ENCODE measurements at places on chromosomes 4 and X.

- DNase-seq, result no peak
Measured at GRCh38 chr4:38686682-38687081, 22.7 kb downstream of the KLF3 start.

DNA sequence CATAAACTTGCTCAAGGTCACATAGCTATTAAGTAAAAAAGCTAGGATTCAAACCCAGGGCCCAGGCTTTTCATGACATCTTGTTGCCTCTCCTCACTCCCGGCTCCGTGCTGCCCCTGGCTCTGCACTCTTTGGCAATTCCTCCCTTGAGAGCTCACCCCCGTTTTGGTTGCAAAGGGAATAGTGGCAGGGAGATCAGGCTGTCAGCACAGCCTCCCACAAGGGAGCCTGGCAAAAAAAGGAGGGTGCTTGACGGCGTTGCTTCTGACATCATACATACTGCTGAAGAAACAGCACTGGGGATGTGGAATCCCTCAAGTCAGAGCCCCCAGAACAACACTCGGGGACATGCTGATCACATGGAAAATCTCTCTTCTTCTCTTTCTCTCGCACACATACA, 20.5 kb downstream of the IQSEC2 start:
- DNase-seq, result no peak

GRCh38 chrX:15254852-15255251, 15.0 kb downstream of the ASB9 start:
- DNase-seq, result no peak

DNA sequence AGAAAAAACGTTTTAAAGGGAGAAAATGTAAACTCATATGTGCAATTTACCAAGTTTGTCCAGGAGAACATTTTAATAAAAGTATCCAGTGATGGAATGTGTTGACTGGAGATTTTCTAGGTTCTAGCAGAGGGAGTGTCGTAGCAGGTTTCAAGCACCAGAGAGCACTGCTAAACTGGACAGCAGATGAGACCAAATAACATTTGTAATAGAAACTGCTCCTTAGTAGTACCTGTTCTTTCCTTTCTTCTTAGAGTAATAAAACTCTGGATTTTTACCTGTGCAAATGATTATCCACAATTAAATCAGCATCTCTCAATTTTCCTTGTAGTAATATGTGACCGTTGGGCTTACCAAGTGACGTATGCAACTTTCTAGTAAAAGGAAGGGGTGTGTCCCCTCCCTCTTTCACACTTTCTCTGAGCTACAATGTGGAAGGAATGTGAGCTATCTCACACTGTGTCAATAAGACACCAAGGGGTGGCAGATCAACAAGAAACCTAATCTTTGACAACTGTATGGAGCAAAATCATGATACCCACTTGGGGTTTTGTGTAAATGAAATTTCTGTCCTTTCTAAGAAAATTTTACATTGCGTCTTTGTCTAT, 9.5 kb downstream of the HPGDS start:
- DNase-seq, result no peak

DNA sequence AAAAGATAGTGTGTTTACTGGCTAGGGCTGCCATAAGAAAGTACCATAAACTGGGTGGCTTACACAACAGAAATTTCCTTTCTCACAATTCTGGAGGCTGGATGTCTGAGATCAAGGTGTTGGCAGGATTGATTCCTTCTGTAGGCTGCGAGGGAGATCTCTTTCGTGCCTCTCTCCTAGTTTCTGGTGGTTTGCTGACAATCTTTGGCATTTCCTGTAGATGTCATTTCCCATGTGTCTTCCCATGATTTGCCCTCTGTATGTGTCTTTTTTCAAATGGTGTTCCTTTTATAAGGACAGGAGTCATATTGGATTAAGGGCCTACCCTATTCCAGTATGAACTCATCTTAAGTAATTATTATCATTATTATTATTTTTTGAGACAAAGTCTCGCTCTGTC, 27.9 kb upstream of the LCORL start:
- no peak for DNase-seq

GRCh38 chrX:8808661-8809060, 7.5 kb upstream of the FAM9A start:
- no peak for DNase-seq

DNA sequence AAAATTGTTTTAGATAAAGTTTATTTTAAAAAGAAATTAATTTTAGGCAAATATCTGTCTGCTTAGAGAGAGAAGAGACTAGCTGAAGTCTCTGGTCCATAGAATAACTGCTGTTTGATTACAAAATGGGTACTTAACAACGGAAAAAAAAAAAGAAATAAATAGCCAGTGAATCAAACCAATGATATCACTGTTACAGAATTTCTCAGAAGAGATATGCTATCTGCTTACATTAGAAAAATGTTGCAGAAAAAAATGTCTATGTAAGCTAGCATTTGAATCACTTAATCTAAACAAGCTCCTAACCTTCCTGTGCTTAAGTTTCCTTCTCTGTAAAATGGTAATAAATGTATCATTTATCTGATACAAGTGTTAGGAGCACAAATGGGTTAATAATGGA, 189.9 kb downstream of the IL15 start:
- no peak for DNase-seq

- DNase-seq, result no peak
Measured at GRCh38 chr4:164933244-164933643, 44.2 kb downstream of the TRIM61 start.

DNA sequence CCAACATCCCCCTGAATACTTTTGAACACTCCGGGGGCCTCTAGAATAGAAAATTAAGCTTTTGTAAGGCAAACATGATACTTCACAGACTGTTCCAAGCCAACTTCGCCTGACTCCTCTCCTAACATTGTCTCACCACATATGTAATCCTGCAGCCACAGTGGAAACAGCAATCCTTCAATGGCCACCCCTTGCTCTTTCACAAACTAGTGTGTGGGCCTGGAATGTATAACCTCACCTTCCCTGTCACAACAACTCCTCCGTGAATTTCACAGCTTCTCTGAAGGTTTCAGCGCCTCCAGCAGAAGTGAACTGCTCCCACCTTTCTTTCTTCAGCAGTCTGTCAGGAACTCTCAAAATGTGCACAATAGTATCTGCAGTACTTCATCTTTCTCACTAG, 185.1 kb downstream of the ADGRL3 start:
- DNase-seq, result no peak

DNA sequence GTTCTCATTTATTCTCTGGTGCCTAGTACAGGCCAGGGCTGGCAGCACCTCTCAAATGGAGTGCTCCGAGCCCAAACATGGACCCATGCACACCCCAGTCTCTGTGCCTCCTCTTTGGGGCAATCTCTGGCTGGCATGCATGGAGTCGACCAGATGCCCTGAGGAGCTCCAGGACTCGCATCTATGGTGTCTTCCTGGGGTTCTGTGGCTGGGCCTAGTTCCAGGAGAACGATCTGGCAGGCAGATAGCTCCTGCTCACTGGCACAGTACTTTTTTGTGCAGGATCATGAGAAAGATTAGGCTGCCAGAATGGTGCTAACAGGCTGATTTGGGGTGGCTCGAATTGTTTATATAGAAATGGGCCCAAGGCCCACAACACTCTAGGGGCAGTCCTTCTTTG, 72.0 kb upstream of the PJA1 start:
- DNase-seq, result no peak

DNA sequence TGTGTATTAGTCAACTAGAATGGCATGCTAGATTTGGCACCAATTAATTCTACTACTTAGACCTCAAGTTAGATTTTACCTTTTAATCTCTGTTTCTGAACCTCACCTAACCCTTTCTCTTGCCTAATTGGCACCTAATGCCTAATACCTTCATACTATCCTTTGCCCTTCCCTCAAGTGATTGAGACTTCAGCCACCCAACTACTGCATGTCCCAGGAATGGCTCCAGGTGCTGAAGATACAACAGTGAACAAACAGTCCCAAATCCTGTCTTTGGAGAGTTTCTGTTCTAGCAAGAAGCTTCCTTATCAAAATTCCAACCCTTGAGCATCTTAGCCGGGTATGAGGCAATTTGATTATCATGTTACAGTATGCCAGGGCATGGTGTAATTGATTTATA, 139.9 kb downstream of the CPE start:
- no peak for DNase-seq

DNA sequence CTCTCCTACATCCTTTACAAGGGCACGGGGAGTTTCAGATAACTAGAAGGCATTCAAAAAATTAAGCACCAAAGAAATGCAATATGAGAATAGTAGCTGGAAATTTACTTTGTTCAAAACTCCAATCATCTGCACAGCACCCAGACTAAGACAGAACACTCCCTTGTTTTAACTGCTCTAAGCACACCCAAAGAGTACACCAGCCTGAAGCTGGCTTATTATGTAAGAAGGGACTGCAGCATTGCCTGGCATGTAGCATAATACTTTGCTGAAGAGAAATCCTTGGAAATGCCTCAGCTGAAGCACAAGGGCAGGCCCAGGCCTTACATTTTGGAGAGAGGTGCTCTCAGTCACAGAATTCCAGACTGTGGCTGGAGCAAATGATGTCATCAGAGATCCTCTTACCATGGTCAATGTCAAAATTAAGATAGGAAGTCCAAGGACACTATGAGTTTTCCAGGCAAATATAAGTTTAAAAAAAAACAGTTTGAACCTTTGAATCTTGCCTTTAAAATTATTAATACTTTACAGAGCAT, 14.8 kb downstream of the ARHGEF6 start:
- no peak for DNase-seq

- no peak for DNase-seq
Measured at GRCh38 chr4:123299212-123299691, 97.3 kb upstream of the SPRY1 start.

DNA sequence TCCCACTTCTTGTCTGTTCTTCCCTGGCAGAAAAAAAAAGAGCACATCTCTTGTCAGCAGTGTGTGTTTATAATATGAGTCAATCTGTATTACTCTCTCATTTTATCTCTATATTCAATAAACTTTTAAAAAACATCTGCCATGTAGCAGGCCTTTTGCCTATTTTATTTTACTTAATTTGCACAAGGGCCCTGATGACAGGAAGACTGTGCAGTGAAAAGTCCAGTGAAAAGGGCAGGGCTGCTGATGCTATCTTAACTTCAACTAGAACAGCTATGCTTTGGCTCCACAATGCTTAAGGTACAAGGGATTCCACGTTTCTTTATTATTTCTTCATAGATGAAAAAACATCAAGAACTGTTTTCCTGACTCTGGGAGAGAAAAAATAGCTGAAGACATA, 97.0 kb upstream of the DGKK start:
- no peak for DNase-seq

DNA sequence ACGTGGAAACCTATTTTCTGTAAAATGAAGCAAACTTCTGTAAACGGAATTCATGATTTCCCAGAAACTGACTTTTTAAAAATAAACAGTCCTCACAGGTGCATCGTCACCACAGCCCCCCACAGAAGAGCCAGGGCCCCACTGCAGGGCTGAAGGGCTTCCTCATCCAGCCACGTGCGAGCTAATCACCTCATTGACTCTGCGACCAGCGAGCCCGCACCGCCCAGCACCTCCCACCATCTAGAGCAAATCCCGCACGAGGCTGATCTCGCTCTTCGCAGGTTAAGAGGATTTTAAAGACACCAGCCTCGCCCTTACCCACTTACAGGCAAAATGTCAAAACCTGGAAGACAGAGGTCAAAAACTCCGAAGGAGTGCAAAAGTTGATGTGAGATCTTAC, 14.8 kb downstream of the PPP2R3B start:
- DNase-seq, result no peak

DNA sequence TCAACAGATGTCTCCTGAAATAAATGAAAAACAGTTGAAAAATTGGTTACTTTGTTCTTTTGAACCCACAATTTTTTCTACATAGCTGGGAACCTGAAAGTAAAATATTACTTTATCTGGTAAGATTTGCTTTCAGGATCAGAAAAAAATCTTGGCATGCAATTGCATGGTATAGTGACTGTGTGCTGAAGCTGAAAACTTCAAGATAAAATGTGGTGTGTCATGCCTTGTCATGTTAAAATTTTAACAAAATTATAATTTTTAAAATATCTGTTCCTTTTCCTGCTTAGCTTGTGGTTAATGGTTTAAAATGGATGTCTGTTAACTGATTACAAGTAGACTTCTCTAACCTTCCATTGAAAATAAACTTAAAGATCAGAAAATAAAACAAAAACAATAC, 904.8 kb downstream of the PDHA2 start:
- DNase-seq, result no peak

DNA sequence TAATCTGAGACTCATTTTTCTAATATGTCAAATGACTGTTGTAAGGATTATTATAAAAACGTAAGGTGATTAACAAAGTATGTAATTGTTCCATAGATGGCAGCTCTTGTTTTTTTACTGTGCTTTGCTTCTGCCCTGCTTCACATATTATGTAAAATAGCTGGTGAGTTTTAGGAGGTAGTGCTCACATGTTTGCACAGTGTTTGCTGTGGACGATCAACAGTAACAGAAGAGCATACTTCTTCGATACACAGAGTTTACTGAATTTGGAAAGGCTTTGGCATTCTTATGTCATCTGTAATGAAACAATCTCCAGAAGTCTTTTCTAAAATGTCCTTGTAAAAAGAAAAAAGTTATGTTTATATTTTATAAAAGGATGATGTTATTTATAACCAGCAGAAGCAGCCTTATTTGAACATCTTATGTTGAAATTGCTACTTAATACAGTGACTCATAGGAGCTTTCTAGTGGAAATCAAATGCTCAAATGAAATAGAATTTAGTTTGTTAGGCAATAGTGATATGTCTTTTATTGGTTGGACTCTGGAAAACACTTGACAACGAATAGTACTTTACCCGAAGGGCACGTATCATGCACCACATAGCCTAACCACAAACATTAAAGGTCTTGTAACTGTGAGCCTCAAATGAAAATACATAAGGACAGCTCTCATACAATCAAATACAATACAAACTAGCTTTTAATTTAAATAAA, 1.9 kb upstream of the MTTP start:
- DNase-seq, result no peak

DNA sequence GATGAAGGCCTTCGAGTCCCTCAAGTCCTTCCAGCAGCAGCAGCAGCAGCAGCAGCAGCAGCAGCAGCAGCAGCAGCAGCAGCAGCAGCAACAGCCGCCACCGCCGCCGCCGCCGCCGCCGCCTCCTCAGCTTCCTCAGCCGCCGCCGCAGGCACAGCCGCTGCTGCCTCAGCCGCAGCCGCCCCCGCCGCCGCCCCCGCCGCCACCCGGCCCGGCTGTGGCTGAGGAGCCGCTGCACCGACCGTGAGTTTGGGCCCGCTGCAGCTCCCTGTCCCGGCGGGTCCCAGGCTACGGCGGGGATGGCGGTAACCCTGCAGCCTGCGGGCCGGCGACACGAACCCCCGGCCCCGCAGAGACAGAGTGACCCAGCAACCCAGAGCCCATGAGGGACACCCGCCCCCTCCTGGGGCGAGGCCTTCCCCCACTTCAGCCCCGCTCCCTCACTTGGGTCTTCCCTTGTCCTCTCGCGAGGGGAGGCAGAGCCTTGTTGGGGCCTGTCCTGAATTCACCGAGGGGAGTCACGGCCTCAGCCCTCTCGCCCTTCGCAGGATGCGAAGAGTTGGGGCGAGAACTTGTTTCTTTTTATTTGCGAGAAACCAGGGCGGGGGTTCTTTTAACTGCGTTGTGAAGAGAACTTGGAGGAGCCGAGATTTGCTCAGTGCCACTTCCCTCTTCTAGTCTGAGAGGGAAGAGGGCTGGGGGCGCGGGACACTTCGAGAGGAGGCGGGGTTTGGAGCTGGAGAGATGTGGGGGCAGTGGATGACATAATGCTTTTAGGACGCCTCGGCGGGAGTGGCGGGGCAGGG, 568 bp downstream of the HTT start:
- DNase-seq, result no peak
